ENCODE measurements at places on chromosomes 5 and 9.

DNA sequence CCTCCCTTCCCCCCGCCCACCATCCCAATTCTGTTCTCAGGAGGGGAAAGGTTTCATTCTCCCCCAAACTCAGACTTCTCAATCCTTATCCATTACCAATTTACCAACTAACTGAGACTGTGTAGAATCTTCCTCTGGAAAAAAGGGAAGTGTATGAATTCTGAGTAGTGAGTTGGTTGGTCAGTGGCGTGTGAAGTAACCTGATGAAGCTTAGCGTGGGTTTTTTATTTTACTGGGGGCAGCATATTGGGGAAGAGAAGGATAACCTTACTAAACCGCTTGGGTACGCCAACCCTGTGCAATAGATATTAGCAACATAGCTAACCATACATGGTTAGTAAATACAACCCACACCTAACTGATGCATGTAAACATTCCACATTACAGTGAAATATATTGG lies 1.1 kb upstream of the DNAJC21 start:
- no peak for DNase-seq

- DNase-seq = no peak
Measured at GRCh38 chr9:115629879-115630840, 512.2 kb upstream of the TNC start.

DNA sequence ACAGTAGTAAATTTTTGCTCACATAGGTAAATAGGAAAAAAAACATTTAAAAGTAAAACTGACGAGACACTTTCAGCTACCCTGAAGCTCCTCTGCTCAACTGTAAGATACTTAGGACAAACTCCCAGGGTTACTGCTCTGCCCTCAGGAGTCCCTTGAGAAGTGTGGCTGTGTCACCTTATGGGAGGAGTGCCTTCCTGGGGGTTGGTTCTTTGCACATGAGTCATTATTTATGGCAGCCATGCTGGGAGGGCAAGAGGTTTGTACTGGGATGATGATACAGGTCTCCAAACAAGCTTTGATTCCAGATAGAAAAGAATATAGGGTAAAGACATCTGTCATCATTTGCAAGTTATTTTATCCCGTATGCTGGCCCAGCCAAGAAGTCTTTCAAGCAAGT lies 45.9 kb downstream of the TTC1 start:
- no peak for DNase-seq

- no peak for DNase-seq
Measured at GRCh38 chr5:141695627-141696215, 13.7 kb upstream of the ARAP3 start.

- no peak for DNase-seq
Measured at GRCh38 chr9:113887436-113887835, 11.3 kb downstream of the ZNF618 start.

GRCh38 chr9:88947581-88948573 lies 43.4 kb upstream of the S1PR3 start:
- DNase-seq = no peak

DNA sequence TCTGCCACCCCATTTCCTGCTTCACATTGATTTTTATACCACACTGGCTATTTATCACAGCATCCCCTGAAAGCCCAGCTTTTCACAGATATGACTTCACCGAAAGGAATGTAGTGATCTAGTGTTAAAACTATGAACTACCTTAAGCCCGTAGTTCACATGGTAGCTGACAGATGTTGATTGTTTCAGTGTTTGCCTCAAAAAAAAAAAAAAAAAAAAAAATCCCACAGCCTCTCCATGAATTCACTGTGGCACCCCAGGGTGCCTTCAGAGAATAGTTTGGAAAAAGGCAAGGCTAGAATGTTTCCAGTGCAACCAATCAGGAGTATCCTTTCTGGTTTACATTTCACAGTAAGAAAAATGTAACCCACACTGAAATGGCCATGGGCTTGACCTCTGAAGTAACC lies 37.1 kb downstream of the GLIS3 start:
- DNase-seq = no peak

GRCh38 chr9:130536701-130537107 lies 42.7 kb upstream of the FUBP3 start:
- no peak for DNase-seq

GRCh38 chr9:20197976-20198685 lies 409.3 kb upstream of the SLC24A2 start:
- DNase-seq = no peak

DNA sequence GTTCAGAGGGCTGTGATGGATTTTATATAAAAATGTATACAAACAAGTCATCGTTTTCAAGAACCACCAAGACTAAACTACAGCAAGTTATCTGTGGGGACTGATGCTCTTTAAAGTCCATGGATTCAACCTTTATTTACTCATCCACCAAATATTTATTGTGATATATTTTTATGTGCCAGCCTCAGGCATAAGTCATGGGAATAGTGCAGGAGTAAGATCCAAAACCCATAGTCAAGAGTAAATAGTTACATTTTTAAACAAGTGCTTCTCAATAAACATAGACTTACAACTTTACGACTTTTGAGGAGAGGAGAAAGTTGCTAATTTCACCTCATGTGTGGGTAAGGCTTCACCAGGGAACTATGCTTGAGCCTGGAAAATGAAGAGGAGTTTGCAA lies 24.6 kb downstream of the MACIR start:
- no peak for DNase-seq

DNA sequence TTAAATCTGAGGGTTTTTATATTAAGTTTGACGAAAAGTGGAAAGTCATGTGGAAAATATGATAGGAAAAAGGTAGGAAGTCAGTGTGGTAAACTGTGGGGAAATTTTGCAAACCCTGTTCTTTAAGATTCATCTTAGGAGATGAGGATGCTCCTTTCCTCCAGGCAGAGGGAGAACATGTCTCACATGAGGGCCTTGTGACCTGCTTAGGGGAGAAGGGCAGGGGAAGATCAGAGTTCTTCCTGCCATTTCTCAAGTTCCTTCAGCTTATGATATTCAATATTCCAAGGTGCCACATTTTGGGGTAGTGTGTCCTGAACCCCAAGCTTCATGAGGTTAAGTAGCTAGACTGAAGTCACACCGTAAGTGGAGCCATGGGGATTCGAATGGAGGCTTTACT lies 53.7 kb downstream of the MAPKAP1 start:
- no peak for DNase-seq

DNA sequence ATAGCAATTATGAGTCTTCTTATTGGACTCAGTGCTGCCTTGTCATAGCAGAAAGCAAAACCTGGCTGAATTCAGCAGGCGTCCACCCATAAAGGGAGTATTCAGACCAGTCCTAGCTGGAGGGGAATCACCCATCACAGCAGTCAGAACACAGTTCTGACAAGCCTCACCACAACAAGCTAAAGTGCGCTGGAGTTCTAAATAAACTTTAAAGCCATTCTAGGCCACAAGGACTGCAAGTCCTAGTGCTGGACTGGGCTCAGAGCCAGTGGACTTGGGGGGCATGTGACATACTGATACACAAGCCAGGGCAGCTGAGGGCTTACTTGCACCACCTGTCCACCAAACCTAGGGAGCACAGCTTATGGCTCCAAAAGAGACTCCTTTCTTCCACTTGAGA lies 115.3 kb upstream of the PCSK5 start:
- no peak for DNase-seq

- DNase-seq = no peak
Measured at GRCh38 chr5:86376214-86376613, 241.5 kb upstream of the COX7C start.

DNA sequence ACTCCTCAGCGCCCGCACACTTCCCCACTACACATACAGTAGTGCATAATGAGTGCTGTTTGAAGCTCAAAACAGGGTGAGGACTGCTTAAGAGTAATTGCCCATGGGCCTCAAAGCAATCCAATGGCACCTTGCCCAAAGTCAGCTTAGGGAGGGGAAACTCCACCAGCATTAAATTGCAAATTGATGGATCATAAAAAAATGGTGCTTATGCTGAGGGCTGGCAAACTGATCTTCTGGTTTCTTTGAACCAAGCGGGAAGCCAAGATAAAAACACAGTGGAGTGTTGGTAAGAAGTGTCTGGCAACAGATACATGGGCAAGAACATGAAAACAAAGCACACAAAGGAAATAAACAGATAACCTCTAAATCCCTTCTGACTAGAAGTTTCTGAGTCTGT lies 28.0 kb downstream of the TLE1 start:
- DNase-seq = no peak

DNA sequence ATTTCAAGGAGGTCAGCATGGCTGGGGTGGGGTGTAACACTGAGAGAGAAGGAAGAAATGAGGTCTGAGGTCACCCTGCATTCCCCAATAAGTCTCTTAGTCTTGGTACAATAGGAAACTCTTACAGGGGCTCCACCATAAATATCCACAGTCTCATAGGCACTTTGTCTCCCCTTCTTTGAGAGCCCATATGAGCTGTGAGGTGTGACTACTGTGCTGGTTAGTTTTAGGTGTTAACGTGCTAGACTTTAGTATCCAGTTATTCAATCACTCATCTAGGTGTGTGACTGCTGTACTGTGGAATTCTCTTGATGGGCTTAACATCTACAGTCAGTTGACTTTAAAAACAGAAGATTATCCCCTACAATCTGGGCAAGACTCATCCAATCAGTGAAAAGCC lies 378.1 kb upstream of the RFX3 start:
- no peak for DNase-seq

- no peak for DNase-seq
Measured at GRCh38 chr5:151405334-151406160, 41.9 kb upstream of the SLC36A1 start.

DNA sequence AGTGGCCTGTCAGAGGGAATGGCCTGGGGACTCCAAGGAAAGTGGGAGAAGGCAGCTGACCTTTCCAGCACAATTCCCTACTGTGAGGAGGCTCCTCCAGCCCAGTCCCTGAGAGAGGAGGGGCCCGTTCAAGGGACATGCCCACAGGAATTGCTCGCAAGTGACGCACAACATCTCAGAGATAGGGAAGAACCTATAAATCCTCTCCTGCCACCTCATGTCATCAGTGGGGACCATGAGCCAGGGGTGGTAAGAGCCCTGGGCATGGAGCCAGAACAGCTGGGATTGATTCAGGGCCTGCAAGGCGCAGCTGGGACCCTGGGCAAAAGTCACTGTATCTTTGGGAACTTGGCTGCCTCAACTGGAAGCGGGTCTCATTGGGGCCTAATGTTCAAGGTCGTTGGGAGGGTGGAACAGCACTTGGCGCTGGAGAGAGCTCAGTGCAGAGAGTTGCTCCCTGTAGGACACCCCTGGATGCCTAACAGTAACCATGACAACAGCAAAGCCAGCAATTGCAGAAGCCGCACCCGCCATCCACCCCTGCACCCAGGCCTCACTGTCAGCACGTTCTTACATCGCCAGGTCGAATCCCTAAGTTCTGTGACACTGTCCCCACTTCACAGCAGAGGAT lies 41.3 kb upstream of the ORM1 start:
- no peak for DNase-seq

- DNase-seq = no peak
Measured at GRCh38 chr5:115132465-115132864, 37.2 kb downstream of the TRIM36 start.

DNA sequence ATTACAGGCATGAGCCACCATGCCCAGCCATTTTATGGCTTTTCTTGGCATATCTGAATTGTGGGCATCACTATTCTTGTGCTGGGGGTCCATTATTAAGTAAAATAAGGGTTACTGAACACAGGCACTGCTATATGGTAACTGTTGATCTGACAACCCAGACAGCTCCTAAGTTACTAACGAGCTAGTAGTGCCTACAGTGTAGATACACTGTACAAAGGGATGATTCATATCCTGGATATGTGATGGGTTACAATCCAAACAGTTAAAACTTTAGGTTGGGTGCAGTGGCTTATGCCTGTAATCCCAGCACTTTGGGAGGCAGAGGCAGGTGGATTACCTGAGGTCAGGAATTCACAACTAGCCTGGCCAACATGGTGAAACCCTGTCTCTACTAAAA lies 4.3 kb downstream of the CD14 start:
- no peak for DNase-seq

GRCh38 chr9:74125941-74126340 lies 371.2 kb upstream of the RORB start:
- no peak for DNase-seq

GRCh38 chr5:132658381-132659302 lies 669 bp downstream of the IL13 start:
- no peak for DNase-seq

- no peak for DNase-seq
Measured at GRCh38 chr9:37034938-37035647, 1.0 kb upstream of the PAX5 start.

DNA sequence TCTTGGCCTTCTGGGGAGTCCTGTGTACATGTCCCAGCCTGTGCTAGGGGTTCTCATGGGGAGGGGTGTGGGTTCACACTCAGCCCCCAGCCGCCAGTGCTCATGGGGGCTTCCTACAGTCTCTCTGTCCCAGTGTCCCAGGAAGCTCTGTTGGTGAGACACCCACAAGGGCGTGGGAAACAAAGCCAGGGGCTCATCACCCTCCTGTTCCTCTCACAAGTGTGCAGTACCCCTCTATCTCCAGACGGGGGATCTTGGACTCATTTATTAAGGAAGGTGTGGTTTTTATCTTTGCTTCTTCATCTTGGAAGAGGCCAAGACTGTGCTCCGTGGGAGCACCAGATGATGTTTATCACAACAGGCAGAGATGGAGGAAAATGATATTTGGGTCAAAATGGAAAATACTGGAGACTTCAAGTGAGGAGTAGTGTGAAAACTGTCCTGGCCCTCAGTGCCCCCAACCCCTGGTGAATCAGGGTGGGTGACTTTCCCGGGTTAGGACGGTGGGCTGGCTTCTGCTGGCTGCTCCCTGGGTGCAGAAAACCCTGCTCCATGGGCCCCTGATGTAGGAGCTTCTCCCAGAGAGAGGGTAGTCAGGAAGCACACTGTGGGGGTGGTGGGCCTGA lies 15.2 kb downstream of the TMEM171 start:
- DNase-seq = no peak

DNA sequence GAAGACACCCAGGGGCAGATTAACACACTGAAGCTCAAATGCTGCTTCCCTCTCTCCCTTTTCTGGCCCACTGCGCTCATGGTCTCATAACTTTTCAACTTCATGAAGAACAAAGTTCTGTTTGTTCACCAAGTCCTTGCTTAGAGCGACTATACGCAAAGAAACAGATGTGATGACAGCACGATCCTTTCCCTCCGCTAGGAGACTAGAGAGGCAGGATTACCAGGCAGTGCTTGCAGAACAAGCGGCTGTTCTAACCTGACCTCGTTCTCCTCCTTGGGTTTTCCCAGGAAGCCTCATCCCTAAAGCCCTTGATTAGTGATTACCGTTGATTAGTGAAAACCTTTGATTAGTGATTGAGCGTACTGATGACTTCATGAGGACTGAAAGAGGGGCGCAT lies 649.9 kb downstream of the IRX1 start:
- no peak for DNase-seq

Measured in stimulated activated CD4-positive, alpha-beta T cell treated with anti-CD3 and anti-CD28 coated beads, TNF-alpha, amount 100 ng/mL, for 4 hours (primary cell).